ENCODE measurements at places on chromosomes 12 and 14. TPM values are rescaled to one million over a fixed set of nuclear protein-coding genes. Genes with fewer than 3 reads are reported as not detected.

DNA sequence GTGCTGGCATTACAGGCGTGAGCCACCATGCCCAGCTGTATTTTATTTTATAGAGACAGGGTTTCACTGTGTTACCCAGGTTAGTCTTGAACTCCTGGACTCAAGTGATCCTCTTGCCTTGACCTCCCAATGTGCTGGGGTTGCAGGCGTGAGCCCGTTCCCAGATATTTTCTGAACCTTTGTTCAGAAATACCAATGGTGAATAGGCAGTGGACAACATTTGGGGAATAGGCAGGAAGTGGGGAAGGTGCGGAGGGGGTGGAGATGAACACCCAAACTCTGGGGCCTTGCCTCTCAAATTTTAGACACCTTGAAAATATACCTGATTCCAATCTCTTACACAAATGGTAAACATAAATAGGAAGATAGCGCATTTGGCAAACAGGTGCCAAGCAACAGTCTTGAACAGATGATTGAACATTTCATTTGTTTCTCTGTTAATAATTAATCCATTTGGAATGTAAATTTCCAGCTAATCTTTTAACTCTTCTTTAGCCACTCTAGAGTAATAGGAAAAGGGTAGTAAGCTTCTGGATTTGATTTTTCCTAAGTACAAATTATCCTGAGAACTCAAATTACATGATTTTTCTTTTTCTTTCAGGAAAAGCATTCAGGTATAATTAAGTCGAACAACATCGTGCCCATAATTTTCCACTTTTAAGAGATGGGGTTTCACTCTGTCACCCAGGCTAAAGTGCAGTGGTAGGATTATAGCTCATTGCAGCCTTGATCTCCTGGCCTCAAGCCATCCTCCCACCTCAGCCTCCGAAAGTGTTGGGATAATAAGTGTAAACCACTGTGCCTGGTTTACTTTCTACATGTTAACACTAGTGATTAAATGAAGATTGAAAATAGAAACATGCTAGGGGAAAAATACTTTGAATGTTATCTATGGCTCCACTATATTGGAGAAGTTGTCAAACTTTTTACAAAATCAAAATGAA lies 22.9 kb upstream of the RNF34 start:
- no peak for DNase-seq

DNA sequence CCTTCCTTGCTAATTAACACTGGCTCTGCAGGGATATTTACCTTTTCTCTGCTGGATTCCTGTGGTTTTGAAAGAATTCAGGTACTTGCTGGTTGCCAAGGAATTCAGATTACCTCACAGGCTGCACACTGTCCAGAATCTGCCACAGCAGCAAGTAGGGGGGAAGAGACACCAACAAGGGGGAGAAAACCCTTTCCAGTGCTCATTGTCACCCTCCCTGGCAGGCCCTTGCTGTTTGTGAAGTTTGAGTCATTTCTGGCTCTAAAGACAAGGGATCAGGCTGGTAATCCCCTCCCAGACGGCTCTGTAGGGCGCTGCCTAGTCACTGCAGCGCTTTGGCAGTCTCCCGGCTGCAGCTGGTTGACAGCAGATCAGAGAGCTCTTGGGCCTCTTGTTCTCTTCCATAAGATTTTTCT lies 50.8 kb downstream of the TTLL5 start:
- DNase-seq: no peak

DNA sequence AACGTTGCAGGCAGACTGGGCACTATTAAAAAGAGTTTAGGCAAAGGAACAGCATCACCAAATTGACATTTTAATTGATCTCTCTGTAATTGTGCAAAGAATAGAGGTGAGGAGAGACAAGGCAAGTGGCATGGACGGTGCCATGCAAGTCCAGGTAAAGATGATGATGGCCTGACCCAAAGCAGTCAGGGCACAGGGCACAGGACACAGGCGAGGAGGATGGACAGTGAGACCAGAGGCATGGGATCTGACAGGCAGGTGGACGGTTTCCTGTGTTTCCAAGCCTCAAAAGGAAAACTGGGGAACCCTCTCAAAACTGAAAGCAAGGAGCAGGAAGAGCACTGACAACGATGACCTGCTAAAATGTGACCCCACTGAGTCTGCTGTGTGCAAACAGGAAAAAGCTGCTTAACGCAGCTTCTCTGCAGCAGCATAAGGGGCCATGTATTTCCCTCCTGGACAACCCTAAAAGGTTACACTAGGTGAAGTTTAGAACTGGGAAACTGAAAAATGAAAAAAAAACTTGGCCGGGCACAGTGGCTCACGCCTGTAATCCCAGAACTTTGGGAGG lies 50.9 kb downstream of the CLIP1 start:
- DNase-seq: no peak

The KIAA0586 gene
- total RNA-seq: 27.8 TPM

The PRKD1 gene
- 0.54 TPM for total RNA-seq

All from glutamatergic neuron (in vitro differentiated cells).